Activated CD4-positive, alpha-beta memory T cell treated with anti-CD3 and anti-CD28 coated beads, Interleukin-2, amount 10 ng/mL, durations not matched to agents 7 days and 5 days (primary cell): ENCODE measurements at places on chromosomes 16 and 17. TPM values are rescaled to one million over a fixed set of nuclear protein-coding genes. Genes with fewer than 3 reads are reported as not detected.

DNA sequence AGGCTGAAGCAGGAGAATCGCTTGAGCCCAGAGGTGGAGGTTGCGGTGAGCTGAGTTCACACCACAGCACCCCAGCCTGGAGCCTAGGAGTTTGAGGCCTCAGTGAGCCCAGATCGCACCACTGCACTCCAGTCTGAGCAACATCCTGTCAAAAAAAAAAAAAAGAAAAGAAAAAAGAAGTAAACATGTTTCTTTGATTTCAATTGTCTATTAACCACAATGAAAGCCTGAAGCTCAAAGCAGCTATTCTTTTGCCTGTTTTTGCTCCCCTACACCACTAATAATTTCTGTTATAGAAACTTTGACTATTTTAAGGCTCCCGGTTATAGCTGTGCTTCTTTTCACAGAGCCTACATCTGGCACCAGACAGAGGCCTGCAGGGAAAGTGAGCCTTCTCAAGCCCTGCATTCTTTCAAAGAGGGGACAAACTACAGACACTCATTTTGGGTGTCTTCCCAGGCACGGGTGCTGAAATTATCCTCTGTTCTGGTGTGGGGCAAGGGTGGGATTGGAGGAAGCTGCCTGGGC, 14.2 kb upstream of the SLC52A1 start:
- peak; percentile 80 for DNase-seq

DNA sequence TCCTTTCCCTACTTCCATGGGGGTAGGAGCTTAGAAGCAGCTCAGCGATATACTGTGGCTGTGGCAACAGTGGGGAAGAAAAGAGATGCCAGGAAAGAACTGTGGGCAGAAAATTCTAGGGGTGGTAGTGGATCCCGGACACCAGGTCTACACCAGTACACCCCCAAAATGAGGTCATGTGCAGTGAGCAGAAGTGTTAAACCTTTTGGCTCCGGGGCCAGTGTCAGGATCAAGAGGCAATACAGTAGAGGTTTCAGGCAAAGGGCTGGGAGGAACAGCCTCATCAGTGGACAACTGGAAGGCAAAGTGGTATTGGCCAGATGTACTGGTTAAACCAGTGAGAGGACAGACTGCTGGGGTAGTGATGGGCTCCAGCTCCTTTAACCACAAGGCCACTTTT, 163.1 kb upstream of the CCL2 start:
- no peak for DNase-seq

The GRAP gene
- total RNA-seq, result 15.4 TPM

The HSF5 gene
- total RNA-seq, result 0.70 TPM

DNA sequence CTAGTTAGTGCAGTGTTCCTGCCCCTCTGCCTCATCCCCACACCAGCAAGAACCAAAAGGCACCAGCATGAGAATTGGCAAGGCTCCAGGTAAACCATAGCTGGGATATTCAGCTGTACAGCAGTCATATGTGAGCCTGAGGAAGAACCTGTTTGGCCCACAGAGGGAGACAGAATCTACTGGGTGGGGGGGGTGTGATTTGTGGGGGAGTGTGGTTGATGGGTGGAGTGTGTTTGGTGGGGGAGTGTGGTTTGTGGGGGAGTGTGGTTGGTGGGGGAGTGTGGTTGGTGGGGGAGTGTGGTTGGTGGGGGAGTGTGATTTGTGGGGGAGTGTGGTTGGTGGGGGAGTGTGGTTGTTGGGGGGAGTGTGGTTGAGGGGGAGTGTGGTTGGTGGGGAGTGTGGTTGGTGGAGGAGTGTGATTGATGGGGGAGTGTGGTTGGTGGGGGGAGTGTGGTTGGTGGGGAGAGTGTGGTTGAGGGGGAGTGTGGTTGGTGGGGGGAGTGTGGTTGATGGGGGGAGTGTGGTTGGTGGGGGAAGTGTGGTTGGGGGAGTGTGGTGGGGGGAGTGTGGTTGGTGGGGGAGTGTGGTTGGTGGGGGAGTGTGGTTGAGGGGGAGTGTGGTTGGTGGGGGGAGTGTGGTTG, 19.5 kb downstream of the MINK1 start:
- DNase-seq, result no peak

DNA sequence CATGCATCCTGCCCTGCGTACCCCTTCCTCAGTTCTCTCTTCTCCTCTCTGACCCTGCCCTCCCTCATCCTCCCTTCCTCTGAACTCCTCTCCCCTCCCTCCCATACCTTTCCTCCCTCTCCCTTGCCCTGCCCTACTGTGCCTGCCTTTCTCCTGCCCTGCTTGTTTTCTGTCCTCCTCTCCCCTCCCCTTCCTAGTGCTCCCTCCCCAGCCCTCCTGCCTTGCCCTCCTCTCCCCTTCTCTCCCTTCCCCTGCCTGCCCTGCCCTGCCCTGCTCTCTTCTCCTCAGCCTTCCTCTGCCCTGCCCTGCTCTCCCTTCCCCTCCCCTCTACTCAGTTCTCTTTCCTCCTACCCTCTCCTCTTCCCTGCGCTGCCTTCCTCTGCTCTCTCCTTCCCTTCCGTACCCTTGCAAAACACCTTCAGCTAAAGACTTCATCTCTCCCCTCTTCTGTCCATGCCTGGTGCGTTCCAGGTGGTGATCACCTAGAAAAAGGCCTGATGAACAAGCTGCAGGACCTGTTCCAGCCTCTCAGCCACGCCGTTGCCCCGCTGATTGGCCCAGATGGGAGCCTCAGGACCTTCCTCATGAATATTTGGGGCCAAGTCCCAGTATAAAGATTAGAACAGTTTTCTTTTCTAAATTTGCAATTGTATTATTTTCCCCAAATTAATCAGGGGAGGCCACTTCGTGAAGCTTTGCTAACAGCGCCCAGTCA, 290.5 kb downstream of the CPPED1 start:
- DNase-seq, result no peak
